ENCODE measurements at places on chromosomes 7 and 10.

DNA sequence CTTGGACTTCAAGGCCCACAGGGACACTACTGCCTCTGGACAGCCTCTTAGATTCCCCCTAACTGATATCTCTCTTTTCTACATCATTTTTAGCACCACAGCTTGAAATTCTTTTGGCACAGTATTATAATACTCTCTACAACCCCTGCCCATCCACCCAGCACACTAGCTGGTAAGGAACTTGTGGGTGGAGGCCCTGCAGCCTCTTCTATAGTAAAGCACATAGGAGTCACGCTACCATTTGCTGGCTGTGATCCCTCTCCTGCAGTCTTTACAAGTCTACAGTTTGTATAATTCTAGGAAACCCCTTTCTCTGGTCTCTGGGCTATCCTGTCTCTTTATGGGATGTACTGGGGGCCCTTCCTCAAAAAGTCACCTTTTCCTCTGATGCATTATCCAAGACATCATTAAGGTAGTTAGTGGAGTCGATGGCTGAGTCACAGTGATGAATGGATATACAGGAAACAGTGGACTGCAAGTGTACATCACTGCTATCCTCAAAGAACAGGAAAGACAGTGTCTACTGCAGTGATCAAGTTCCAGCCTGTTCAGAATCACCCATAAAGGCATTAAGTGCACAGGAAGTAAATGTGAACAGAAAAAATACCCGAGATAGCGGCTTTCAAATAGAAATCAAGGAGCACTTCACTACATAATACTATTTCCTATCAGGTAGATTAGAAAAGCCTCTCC lies 54.4 kb downstream of the STK17A start:
- DNase-seq: no peak

GRCh38 chr10:119608316-119609155 lies 11.8 kb upstream of the TIAL1 start:
- DNase-seq: no peak

GRCh38 chr7:127882313-127882920 lies 148.8 kb downstream of the LRRC4 start:
- DNase-seq: no peak

DNA sequence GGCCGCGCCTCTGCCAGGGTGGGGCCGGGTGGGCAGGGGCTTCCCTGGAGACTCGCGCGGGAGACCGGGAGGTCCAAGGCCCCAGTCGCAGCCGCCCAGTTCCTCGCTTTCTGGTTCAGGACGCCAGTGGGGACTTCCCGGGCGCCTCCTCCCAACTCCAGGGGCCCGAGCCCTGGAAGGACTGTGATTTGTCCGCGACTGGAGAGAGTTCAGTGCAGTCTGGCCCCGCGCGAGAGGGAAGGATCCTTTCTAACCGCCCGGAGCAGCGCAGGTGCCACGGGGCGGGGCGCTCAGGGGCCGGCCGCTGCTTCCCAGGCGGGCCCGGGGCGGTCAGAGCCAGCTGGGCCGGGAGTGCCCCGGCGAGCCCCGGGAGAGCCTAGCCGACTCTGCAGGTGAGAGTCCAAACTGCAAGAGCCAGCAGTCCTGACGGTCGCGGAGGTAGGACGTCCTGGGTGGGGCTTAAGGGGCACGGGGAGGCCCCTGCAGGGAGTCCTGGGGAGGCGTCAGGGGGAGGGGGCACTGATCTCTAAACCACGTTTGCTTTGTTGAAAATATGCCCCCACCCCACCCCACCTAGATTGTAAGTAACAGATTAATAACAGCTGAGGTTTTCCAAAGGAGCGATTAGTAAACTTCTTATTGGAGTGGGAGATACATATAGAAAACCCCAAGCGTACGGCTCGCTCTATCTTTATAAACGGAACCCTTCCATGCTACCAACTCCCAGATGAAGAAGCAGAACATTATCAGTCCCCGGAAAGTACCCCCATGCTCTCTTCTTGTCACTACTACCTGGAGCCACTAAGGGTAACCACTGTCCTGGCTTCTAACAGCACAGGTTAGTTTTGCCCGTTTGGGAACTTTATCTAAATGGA lies 8.2 kb downstream of the NKX2-3 start:
- no peak for DNase-seq

DNA sequence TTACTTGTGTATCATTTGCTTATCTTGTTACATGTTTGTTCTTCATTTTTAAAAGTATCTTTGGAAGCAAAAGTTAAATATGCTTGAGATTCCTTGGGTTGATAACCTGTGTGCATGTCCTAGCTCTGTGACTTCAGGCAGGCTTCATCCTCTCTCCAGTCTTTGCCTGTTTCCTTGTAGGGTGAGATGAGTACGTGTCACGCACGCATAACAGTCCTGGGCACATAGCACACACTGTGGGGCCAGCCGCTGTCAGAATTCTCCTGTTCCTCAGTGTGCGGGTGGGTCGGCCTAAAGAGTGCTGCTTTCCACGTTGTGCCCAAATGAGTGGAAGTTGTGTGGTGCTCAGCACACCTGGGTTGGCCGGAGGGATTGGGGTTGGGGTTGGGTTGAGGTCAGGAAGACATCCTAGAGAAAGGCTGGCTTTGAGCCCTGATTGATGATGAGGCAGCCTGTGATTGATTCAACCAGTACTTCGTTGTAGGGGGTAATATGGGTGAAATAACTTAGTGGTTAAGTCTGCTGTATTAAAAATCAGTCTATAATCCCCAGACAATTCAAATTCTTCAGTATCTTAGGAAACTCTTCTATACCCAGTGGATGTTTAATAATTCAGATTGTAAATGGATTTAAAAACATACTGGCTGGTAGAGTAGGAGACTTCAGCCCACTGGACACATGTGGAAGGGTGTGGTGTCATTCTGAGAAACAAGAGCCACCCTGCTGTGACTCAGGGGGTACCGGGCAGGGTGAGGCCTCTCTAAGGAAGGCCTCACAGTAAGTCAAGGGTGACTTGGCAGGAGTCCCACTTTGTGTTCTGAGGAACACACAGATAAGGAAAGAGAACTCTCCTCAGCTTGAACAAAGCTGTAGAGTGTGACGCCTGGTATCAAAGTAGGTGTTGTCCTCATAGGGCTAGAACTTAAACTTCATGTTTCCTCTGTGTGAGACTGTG lies 54.8 kb downstream of the DAGLB start:
- DNase-seq: no peak

DNA sequence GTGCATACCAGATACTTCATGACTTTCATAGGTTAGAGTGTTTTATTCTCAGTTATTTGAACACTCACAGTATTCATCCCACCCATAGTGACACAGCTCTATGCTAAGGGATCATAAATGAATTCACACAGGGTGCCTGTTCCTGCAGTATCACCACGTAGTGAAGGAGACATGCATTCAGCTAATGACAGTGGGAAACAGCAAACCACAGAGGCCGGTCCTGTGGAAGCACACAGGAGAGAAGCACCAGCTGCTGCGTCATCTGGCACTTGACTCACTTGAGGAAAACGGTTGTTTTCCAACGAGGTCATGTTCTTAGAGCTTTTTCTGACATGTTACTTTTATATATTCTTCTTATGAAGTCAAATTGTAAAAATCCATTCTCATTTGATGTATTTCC lies 73.0 kb downstream of the UBE3C start:
- no peak for DNase-seq

GRCh38 chr7:158037211-158037610 lies 550.4 kb downstream of the PTPRN2 start:
- DNase-seq: no peak

DNA sequence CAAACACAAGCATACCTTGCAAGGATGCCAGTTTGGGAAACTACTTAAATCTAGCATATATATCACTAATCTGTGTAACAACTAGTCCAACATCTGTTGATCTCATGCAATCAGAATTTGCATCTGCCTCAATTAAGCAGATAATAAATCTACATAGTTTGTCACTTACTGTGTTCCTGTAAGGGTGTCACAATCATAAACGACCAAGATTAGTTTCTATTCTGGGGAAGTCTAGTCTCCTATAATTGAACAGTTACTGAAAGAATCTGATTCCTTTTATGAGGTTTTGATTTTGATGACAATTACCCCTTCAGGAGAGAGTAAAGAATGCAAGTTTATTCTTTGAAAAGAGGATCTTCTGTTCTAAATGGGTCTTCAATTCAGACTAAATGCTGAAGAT lies 85.5 kb upstream of the LRRN3 start:
- no peak for DNase-seq

DNA sequence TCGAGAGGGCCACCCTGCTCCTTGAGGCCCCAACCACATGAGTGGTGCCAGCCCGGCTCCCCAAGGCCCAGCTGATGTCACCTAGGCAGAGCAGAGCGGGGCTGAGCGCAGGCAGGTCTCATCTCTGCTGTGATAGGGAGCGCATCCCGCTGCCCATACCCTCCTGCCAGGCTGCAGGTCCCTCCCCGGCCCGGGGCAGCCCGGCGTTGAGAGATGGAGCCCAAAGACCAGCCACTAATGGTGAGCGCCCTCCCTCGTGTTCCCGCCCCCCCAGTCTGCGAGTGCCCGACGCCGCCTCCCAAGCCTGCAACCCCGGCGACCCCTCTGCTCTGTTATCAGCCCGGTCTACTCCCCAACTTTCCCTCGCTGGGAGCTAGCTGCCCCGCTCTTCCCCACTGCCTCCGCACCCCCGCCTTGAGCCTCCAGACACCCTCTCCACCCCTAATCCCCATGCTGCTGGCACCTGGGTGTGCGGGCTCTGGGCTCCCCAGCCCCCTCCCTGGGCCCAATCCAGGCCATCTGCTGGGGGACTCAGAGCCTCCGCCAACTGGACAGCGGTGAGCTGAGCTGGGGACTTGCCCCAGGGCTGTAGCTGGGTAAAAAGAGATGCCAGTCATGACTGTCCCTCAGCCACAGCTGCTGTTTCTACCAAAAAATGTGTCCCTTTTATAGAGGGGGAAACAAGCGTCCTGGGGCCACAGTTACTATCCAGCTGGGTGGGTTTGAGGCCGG lies 19.7 kb upstream of the CHST12 start:
- DNase-seq: no peak

DNA sequence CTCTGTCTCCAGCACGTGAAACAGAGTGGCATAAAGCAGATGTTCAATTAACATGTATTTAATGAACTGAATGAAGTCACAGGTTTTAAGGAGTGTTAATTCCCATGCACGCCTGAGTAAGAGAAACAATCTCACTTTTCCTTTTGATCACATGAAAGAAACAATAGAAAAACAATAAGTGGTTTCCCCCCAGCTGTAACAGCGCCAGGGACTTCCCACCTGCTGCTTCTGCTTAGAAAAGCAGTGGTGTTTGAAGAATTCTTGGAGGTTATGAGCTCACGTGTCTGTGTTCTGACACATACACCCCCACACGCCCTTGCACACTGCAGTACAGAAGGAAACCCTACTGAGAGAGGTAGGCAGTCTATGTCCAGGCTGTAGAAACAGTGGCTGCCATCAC lies 51.3 kb upstream of the FRMD4A start:
- no peak for DNase-seq

DNA sequence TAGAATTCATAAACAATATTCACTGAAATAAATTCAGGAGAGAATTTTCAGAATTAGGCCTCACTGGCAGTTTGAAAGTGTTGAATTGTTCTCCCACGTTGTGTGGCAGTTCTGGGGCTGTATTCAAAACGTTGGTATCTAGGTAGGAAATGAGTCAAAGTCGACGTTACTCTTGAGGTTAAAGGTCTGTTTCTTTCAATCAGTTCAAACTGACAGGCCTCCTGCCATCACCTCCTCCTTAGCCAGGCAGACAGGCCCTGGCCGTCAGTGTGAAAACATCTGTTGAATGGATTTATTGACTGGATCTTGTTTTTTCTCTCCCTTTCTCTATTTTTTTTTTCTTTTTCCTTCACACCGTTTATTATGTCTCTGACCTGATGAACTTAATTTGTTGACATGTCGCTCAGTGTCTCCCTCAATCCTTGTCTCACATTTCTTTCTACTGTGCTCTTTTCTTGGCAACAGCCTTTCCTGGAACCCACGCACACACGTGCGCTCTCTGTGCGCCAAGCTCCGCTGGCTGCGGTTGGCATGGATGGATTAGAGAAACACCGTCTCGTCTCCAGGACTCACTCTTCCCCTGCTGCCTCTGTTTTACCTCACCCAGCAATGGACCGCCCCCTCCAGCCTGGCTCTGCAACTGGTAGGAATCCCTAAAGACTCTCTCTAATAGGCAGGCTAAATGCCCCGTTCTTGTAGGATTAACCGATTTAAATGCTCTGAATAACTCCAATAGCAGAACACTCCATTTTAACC lies 231.7 kb downstream of the HDAC9 start:
- peak; percentile 24 for DNase-seq

DNA sequence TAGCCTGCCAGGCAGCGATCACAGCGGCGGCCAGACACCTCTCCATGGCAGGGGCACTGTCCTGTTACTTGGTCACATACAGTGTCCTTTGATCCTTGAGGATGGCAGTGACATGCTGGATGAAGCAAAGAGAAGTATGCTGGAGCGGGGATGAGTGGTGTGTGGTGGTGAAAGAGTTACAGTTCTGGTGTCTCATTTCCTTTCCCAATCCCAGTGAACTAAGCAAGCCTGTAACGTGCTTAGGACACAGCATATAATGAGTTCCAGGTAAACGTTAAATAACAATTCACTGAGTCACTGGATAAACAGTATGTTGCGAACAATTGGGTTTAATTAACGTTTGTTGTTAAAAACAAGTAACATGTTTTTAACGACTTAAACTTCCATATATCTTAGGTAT lies 63.5 kb upstream of the LAMB1 start:
- DNase-seq: no peak

DNA sequence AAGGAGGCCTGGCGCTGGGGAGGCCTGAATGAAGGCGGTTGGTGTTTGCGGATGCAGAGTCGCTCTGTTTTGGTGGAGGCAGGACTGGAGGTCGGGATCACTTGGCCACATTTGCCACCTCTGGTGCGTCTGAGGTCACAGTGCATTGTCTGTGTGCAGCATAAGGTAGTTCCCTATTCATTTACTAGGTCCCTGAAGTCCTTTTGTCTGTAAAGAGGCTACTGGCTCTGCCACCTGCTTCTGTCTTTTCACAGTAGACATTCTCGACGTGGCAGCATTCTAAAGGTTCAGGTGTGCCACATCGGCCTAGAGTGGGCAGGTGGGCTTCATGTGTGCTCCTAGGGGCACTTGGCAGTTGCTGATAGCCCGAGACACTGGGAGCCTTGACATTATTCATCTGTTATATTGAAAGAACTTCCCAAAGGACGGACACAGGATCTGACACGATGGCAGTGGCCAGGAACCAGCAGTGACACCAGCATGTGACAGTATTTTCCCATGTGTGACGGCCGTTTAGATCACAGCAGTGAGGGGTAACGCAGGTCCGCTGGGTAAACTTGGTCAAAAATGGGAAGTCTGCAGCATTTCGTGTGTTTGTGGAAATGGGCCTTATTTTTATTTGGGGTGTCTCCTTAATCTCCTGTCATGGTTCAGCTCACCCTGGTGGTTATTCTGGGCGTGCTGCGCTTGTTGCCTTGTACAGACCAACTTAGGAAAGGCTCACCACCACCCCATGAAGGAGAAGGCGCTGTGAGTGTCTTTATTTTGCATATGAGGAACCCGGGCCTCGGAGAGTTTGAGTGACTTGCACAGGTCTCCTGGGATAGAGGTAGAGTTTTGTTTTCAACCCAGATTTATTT lies 5.9 kb downstream of the MGMT start:
- DNase-seq: no peak

- DNase-seq: no peak
These were observed 107.7 kb upstream of the ANK3 start for GRCh38 chr10:60497364-60497763.
